ENCODE measurements at places on chromosomes 11 and 22.

- peak; percentile 4 for DNase-seq
Measured at GRCh38 chr11:86291466-86292262, 10.4 kb upstream of the HIKESHI start.

DNA sequence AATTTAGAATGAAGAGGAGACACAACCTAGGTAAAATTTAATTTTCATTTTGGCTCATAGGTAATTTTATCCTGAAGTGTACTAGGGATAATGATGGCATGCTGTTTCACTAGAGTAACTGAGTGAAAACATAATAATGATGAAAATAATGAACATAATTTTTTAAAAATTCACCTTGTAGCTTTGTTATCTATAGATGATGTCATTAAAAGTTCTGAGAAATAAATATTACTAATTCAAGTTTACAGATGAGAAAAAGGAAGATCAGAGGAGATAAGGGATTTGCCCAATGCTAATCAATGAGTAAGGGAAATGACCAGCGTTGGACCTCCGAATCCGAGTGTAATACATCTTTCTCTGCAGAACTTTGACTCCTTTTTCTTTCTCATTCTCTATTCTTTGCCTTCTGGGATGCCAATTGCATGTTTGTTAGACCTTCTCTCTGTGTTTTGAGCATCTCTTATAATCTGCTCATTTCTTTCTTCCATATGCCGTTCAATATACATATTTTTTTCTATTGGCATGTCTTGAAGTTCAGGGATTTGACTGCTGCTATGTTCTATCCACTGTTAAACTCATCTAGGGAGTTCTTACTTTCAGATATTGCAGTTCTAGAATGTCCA lies 186.5 kb downstream of the SNX19 start:
- DNase-seq, result no peak

- no peak for DNase-seq
Measured at GRCh38 chr11:118436639-118437207, 431 bp downstream of the KMT2A start.

- no peak for DNase-seq
Measured at GRCh38 chr11:104151404-104152204, 12.3 kb downstream of the PDGFD start.

GRCh38 chr11:64633555-64634159 lies 42.6 kb downstream of the SLC22A12 start:
- no peak for DNase-seq

DNA sequence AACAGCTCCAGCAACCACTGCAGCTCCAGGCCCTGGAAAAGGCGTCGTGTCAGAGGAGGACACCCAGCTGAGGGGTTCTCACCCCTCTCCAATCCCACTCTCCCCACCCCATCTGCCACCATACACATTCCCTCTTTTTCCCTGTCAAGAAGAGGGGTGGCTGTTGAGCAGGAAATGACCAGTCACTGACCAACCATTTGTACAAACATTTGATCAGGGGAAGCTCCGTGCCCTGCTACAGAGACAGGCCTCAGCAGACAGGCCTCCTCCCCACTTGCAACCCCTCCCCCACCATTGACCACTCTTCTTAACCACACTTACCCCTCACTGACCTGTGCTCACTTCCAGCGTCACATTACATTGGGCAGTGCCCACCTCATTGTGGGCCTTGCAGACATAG lies 2.3 kb upstream of the VSIG2 start:
- DNase-seq, result no peak

GRCh38 chr11:106904826-106905225 lies 113.5 kb downstream of the GUCY1A2 start:
- DNase-seq, result no peak

DNA sequence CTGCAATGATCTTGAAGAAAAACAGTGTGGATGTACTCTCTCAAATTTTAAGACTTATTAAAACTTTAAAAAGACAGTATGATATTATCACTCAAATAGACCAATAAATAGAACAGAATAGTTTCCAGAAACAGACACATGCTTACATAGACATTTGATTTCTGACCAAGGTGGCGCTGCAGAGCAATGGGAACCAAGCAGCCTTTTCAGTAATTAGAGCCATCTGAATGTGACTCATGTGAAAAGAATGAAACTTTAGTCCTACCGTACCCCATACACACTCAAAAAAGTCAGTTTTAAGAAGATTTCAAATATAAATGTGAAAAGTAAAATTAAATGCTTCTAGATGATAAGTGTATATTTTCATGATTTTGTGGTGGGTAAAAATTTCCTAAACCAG lies 74.2 kb upstream of the MS4A8 start:
- peak; percentile 10 for DNase-seq

- no peak for DNase-seq
Measured at GRCh38 chr11:69297787-69298266, 3.9 kb downstream of the MYEOV start.

DNA sequence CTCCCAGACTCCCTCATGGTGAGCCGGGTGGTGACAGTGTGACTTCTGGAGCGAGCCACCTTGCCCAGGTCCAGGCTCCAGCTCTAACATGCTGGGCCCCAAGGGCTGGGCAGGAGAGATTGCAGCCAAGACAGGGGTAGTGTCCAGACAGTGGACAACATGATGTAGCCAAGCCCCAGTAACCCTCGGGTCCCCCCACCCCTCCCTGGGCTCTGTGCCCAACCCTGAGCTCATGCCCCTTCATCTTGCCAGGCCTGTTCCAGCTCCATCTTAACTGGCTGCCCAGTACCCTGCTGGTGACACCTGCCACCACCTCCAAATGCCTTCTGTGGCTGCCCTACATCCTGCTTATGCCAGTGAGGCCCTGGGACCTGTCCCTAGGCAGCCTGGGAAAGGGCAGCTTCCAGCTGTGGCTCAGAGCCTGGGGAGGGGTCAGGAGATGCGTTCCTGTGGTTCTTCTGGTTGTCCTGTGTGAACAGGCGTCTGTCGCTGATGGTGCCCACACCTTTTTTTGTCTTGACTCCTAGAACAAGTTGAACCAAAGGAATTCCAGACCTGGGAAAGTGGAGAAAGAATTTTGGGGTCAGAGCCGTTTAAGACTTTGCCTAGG lies 12.5 kb upstream of the SYT12 start:
- no peak for DNase-seq

DNA sequence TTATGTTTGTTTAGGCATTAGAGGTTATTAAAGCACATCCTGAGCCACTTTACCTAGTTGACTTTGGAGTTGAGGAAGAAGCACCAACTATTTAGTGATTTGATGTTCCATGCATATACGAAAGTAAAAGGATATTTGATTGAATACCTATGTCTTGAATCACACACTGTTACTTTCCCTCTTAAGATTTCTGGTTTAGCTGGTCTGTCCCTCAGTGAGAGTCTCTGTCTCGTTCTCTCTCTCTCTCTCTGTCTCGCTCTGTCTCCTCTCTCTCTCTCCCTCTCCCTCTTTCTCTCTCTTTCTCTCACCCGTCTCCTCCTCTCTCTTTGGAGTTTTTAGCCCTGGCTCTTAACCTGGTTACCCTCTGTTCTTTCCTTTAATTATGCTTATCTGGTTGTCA lies 11.0 kb downstream of the CTNND1 start:
- no peak for DNase-seq

DNA sequence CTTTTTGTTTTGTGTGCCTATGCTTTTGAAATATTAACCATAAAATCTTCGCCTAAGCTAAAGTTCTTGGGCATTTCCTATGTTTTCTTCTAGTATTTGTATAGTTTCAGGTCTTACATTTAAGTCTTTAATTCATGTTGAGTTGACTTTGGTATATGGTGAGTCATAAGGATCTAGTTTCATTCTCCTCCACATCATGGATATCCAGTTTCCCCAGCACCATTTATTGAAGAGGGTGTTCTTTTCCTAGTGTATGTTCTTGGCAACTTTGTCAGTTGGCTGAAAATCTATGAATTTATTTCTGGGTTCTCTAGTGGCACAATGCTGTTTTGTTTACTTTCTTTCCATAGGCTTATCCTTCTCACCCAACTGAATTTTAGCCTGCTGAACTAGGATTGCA lies 49.0 kb downstream of the CTSC start:
- no peak for DNase-seq

GRCh38 chr11:113778111-113778910 lies 1.3 kb upstream of the CLDN25 start:
- peak; percentile 19 for DNase-seq

GRCh38 chr11:67317888-67318555 lies 14.7 kb downstream of the SSH3 start:
- no peak for DNase-seq

- DNase-seq, result no peak
Measured at GRCh38 chr22:44182588-44183286, 2.0 kb downstream of the PARVG start.

GRCh38 chr11:67295846-67296245 lies 6.7 kb downstream of the ANKRD13D start:
- DNase-seq, result no peak

DNA sequence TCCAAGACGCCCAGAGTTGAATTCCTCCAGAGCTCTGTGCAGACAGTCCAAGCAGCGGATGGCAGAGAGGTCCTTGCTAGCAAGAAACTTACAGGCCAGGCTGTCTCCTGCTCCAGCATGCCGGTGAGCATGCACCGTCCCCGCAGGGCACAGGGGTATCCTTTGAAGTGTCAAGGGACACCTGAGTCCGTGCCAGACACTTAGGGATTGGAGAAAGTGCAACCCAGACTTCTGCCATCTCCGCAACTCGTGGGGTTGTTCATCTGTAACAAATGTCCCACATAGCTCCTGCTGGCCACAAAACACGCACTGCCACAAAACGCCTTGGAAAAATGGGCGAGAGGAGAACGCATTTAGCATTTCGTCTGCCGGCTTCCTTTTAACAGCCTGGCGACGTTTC lies 13.3 kb downstream of the TSPO start:
- DNase-seq, result no peak

All from pulmonary artery endothelial cell (primary cell).